ENCODE measurements at places on chromosomes 12 and 14. TPM values are rescaled to one million over a fixed set of nuclear protein-coding genes. Genes with fewer than 3 reads are reported as not detected.

GRCh38 chr12:67468549-67469245 is 179.8 kb upstream of the DYRK2 start:
- DNase-seq = no peak

Gene AKAP3
- total RNA-seq = 2.7 TPM

Gene KRT76
- total RNA-seq = not detected

Gene CCER1
- not detected for total RNA-seq

Gene RAD9B
- total RNA-seq = 2.8 TPM

Gene KRT8
- total RNA-seq = 0.48 TPM

Data from activated naive CD8-positive, alpha-beta T cell treated with anti-CD3 and anti-CD28 coated beads for 36 hours (primary cell).